ENCODE measurements at places on chromosomes 11 and 22.
A peak's percentile ranks its signal among the peaks of the same experiment; 100 is the strongest.

GRCh38 chr11:6646918-6647679 lies 8.5 kb downstream of the DCHS1 start:
- no peak for DNase-seq

GRCh38 chr11:57224537-57224936 lies 12.5 kb downstream of the APLNR start:
- DNase-seq = no peak

GRCh38 chr22:41364955-41365354 lies 16.8 kb upstream of the TEF start:
- no peak for DNase-seq

- no peak for DNase-seq
Observed at GRCh38 chr22:38115423-38116205, 5.1 kb upstream of the BAIAP2L2 start.

GRCh38 chr11:70585236-70585545 lies 186.9 kb downstream of the CTTN start:
- no peak for DNase-seq

- DNase-seq = no peak
Observed at GRCh38 chr11:104690241-104690640, 208.0 kb downstream of the CASP12 start.

DNA sequence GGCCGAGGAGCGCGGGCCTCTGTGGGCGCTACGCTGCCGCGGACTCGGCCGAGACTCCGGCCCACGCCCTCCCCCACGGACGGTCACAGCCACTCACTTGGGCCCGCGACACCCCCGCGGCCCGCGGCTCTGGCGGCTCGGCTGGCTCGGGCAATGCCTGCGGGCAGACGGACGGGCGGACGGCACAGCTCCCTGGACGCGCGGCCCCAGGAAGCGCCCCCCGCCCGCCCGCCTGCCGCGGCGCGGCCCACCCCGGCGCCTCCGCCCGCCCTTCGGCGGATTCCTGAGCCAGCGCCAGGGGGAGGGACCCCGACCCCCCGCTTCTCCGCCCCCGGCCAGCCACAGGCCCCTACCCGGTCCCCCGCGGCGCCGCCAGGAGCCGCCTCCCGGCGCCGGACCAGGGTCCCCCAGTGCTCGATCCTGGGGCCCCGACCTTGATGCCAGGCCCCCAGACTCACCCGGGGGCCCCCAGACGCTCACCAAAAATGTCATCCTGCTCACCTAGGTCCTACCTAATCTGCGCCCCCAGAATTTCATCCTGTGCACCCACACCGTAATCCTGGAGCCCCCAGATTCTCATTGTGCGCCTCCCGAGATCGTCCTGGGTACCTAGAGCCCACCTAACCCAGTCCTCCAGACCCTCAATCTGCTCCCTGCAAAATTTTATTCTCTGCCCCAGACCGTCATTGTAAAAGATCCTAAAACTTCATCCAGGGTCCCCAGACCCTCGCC lies at the start of gene EFEMP2:
TSS of gene EFEMP2 (minus strand) at position 215 of the 732 bp plus-strand sequence. CDS start 446 bp downstream, outside the sequence.
- DNase-seq = no peak

DNA sequence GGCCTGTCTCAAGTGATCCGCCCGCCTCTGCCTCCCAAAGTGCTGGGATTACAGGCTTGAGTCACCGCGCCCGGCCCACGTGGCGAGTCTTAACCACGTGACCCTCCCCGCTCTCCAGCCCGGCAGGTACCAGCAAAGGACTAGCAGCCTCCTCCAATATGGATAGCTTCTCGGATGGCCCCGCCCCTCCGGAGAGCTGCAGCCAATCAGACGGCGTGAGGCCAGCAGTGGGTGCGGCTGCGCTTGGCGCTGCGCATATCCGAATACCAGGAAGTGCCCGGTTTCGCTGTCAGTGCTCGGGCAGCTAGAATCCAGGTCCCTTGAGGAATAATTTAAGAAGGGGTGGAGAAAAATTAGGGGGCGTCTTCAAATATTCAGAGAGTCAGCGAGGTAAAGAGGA lies 14.7 kb upstream of the PISD start:
- DNase-seq = peak; percentile 79

GRCh38 chr11:127994736-127995135 lies 592.6 kb downstream of the ETS1 start:
- no peak for DNase-seq

DNA sequence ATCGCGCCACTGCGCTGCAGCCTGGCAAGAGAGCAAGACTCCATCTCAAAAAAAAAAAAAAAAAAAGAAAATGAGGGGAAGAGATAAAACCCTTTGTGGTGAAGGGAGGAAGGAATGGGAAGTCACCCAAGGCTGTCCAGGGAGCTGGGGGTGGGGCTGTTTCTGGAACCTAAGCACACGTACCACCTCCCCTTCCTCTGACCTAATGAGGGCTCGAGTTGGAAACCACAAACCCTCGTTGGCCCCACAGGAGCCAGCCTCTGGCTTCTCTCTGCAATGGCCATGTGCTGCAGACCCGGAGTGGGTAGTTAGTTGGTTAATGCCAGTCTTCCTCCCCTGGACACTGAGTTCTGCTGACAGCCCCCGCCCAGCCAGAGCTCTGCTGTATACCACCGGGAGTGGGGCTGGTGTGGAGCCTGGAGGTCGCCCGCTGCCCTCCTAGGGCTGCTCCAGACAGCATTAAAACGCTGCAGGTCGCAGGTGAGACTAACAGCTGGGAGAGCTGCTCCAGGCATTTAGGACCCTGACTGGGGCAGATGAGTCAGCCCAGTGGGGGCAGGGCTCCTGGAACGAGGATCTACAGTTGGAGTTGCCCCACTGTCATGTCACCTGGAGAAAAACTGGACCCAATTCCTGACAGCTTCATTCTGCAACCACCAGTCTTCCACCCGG lies at the start of gene LGALS12:
TSS of gene LGALS12 (plus strand) at position 228 of the 672 bp plus-strand sequence. CDS start at position 603, 375 bp downstream.
- DNase-seq = no peak
